ENCODE measurements at places on chromosomes 1 and 21.

- DNase-seq = no peak
Observed at GRCh38 chr1:26003756-26004155, 5.9 kb upstream of the PAFAH2 start.

DNA sequence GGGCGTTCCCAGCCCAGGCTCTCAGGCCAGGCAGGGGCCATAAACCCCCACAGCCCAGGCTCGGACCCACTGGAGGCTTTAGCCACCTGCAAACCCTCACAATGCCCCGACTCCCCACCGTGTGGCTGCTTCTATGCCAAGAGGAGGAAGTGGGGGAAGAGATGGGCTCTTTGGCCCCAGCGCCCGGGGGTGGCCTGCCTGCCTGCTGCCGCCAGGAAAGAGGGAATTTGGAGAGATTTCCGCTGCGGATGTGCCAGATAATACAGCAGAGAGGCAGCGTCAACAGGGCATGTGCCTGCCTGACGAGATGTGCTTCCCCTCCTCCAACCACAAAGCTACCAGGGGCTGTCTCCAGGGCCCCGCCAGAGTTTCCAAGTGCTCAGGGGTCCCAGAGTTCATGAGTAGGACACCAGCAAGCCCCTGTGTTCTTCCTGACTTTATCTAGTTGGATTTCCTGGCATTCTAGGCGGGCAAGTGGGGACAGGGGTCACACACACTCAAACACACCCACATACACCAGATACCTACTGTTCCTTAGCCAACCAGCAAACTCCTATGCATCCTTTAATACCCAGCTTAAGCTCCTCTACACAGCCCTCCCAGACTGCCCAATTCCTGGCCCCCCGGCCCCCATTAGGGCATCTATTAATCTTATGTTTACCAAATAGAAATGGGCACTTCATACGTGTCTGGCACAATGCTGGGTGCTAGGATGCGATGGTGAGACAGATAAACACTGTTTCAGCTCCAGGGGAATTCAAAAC lies 14.1 kb downstream of the EPHA2 start:
- DNase-seq = no peak

GRCh38 chr1:26582053-26582835 lies 52.7 kb downstream of the RPS6KA1 start:
- no peak for DNase-seq

- no peak for DNase-seq
Observed at GRCh38 chr1:236107121-236107907, 35.0 kb upstream of the GPR137B start.

DNA sequence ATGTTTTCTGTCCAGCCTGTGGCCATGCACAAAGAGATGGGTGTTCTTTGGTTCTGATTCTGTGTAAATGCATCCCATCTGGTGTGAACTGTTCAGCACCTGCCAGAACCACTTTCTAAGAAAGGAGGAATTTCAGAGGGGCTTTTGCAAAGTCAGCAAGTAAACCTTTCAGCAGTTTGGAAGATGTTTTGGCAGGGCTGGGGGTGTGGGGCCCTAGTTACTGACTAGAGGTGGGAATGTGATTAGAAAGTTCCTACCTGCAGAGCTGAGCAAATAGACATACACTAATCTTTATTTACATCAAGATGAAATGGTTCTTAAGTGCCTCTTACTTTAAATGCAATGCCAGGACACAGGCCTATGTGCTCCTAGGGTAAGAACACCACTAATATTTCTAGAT lies 378.1 kb upstream of the USP24 start:
- no peak for DNase-seq

Data from T47D (cell line).